NCI-H226 (cell line): ENCODE measurements at places on chromosomes 12 and 14.

GRCh38 chr12:28135801-28136439, 54.3 kb upstream of the CCDC91 start:
- DNase-seq, result no peak

GRCh38 chr12:43159506-43159905, 392.5 kb downstream of the ADAMTS20 start:
- DNase-seq, result no peak

- DNase-seq, result no peak
These were observed 197.4 kb upstream of the KRR1 start for GRCh38 chr12:75708802-75709201.

- DNase-seq, result no peak
These were observed 14.1 kb downstream of the CORO1C start for GRCh38 chr12:108717243-108717642.

GRCh38 chr12:65184176-65184857, 14.9 kb downstream of the LEMD3 start:
- no peak for DNase-seq

- peak; percentile 52 for DNase-seq
These were observed 87.2 kb downstream of the NINJ2 start for GRCh38 chr12:575948-576614.

- peak; percentile 37 for DNase-seq
These were observed 7.3 kb upstream of the ZNF740 start for GRCh38 chr12:53173085-53173715.

- DNase-seq, result no peak
These were observed 8.6 kb upstream of the RPH3A start for GRCh38 chr12:112782943-112783342.

GRCh38 chr12:27213830-27214787, 30.0 kb upstream of the STK38L start:
- no peak for DNase-seq

- DNase-seq, result peak; percentile 57
These were observed 320.1 kb downstream of the DAD1 start for GRCh38 chr14:22268875-22269274.

DNA sequence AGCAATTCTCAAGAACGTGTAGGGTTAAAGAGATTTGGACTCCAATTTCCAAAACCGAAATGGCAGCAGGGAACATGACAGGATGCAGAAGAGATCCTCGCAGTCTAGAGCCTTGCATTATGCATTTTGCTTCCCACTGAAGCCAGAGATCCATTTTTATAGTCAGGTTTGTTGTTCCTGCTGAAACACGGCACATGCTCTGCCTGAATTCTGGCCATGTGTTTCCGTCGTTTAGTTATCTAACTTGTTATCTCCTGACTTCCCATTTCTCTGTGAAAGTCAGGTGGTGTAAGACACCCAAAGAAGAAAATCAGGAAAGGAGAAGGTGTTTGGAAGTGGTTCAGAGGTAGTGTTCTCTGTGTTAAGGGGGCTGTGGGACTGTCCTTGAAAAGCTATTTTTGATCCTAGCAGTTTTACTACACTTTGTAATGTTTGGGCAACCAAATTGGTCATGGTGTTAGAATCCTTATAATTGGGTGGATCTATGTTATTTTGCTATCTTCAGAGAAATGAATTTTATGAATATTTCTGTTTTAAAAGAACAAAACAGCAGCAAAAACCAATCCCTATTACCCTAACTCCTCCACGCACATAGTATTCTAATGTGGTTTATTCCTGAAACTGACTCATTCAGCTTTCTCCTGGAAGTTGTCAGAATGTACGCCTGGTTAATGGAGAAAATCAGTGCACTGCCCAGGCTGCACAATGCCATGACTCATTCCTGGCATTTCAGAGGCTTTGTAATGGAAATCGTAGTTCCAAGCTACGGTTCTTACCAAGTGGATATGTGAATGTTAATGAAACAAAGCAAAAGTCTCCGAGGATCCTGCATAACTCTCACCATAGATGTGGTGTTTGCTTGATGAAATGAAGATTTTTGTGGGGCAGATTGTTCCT, 110.1 kb downstream of the SAMD4A start:
- peak; percentile 95 for DNase-seq

DNA sequence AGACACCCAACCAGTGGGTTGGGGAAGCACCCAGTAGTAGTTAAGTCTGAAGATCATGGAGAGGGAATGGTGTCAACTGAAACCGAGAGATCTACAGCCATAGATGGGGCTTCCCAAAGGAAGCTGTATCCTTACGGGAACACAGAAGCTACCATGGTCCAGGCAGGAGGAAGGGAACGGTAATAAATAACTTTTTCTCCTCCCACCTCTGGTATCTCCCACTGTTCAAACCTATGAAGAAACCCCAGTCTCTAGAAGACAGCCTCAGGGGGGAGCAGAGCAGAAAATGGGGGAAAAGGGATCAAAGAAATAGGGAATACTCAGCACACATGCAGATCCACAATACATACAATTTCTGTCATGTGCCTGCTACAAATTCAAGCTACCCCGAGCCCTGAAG, 33.4 kb downstream of the ZNF605 start:
- DNase-seq, result no peak

DNA sequence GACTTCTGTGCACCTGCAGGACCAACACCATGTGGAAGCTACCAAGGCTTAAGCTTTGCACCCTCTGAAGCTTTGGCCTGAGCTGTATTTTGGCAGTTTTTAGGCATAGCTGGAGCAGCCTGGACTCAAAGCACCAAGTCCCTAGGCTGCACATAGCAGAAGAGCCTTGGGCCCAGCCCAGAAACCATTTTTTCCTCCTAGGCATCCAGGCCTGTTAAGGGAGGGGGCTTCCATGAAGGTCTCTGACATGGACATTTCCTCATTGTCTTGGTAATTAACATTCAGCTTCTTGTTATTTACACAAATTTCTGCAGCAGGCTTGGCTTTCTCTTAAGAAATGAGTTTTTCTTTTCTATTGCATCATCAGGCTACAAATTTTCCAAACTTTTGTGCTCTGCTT, 475.8 kb upstream of the FLRT2 start:
- no peak for DNase-seq

GRCh38 chr12:57889500-57889989, 43.0 kb upstream of the CTDSP2 start:
- no peak for DNase-seq

DNA sequence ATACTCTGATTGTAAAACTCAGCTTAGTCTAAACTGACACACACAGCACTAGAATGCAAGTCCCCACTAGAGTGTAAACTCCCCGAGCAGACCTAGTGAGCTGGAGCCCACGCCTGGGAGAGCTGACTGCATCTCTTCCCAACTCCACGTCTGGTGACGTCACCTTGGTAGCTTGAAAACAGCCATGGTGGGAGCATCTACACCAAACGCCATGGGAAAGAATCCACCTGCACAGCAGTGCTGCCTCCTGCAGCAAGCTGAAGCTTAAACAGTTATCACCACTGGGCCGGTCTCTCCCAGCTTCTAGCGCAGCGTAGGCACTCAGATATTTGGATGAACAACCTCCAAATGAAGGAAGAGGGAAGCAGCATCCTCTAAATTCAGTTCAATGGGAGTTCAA, 4.3 kb upstream of the PAPLN start:
- no peak for DNase-seq

DNA sequence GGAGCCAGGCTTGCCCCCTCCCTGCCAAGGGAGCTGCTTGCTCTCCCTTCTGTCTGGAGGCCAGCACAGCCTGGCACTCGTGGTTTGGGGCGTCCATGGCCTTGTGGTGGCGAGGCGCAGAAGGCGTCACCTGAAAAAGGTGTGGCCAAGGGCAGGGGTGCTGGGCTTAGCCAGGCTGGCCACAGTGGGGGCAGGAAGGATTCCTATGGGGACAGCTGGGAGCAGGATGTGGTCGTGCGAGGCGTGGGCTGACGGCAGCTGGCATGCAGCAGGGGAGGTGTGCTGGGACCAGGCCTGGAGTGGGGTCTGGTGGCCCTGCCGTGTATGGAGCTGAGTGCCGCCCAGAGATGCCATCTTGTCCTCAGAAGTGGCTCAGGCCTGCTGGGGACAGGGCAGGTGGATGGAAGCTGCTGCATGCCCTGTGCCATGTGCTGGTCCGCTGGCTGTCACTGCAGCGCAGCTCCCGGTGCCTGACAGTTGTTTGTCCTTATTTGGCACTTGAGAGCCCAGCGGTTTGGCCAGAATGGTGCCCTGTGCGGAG, 30.0 kb downstream of the SH2B3 start:
- DNase-seq, result no peak

GRCh38 chr12:107992870-107993451, 136.1 kb upstream of the WSCD2 start:
- peak; percentile 18 for DNase-seq

- DNase-seq, result peak; percentile 90
These were observed 75.2 kb downstream of the FIGNL2 start for GRCh38 chr12:51773145-51773869.

DNA sequence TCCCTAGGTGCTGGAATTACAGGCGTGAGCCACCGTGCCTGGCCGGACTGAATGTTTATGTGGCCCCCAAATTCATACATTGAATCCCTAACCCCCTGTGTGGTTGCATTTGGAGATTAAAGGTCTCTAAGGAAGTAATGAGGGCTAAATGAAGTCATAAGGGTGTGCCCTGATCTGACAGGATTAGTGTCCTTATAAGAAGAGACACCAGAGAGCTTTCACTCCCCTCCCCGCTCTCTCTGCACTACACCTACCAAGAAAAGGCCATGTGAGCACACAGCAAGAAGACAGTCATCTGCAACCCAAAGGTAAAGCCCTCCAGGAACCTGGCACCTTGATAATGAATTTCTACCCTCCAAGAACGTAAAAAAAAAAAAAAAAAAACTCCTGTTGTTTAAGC, 212.1 kb upstream of the CAND1 start:
- no peak for DNase-seq

DNA sequence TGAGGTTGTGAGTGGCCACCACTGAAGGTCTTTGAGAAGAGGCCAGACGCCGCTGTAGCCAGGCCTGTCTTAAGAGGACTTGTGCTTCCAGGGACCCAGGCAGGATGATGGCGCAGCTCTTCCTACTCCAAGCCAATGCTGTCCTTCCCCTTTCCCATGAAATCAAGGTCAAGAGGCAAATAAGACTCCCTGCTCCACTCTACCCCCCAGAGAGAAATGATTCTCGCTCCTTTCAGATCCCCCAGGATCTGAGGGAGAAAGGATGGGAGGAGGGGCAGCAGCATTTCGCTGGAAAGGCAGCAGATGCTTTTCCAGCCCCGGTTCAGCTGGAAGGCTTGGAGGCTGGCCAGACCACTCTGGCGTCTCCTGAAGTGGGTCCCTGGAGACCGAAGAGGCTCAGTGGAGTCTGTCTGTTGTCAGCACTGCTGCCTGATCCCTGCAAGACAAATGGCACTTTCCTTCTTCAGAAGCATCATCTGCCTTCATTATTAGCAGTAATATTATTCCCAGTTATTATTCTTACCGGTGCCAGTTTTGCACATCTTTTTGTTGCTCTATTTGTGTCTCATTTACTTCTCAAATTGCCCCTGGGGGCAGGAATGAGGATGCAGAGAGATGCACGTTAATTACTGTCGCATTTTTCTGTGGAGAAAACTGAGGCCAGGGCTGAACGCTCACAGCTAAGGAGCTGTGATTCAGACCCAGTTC, 51.4 kb downstream of the C14orf132 start:
- no peak for DNase-seq
